ENCODE measurements at places on chromosomes 6 and 20.

- no peak for DNase-seq
- no peaks in the 10 kb centered on the region for H3K4me1 ChIP-seq
- no peak overlapping the region for H3K4me3 ChIP-seq
Measured at GRCh38 chr20:23180451-23180921, 94.4 kb upstream of the CD93 start.

DNA sequence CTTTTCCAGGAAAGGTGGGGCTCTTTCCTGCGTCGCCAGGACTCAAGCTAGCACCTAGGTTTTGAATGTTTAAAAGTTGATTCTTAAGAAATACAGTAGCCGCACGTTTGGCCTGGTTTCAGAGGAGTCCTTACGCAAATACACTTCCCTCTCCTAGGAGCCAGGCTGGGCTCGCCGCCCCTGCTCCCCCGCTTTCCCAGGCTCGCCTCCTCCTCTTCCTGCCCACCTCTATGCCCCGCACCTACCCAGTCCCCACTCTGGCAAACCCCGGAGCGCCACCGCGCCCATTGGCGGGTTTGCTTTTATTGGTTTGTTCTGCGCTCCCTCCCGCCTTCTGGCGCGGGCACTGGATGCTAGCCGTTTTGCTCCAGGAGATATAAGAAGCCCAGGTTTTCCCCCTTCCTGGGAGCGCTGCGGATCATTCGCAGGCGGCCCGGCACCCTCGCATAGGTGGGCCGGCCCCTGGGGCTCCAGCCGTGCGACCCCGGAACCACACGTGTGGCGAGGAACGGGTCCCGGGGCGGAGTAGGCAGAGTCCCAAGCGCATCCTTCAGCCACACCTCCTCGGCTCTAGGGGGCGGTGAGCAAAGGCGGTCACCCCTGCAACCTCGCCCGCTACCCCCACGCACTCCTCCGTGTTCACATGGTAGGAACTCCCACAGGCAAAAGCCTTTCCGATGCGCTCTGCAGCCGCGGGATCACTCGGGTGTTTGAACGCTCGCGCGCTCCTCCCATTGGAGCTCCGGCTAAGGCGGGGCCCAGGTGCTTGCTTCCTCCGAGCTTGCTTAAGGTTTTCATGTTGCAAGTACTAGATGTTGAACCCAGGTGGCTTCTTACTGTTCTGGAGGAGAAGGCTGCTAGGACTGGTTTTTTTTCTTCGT lies 119.0 kb downstream of the RTN4IP1 start:
- peaks cover 45% of the 10 kb centered on the region for H3K4me1 ChIP-seq
- DNase-seq, result peak; percentile 88
- peaks cover 32% of the 10 kb centered on the region for H3K27me3 ChIP-seq
- peak overlapping the region; percentile 95 for H3K4me3 ChIP-seq

DNA sequence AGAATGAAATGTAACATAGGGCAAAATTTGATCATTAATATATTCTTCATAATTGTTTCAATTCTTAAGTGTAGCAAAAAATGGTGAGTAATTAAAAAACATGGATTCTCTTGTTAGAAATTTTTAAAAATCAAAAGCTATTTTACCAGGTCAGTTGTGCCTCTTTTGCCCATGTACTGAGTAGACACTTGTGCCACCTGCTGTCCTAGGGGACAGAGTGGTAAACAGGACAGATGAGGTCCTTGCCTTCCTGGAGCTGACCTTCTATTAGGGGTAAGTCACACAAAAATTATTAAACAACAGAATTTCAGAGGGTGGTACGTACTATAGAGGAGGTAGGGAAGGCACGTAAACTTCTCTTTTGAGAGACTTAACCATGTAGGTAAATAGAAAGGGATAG lies 6.5 kb downstream of the RNF24 start:
- H3K27ac ChIP-seq, result no peak overlapping the region
- DNase-seq, result no peak
- H3K36me3 ChIP-seq, result peaks cover 12% of the 10 kb centered on the region
- H3K4me3 ChIP-seq, result no peak overlapping the region
- peaks cover 9% of the 10 kb centered on the region for H3K4me1 ChIP-seq
- H3K27me3 ChIP-seq, result peaks cover 3% of the 10 kb centered on the region

DNA sequence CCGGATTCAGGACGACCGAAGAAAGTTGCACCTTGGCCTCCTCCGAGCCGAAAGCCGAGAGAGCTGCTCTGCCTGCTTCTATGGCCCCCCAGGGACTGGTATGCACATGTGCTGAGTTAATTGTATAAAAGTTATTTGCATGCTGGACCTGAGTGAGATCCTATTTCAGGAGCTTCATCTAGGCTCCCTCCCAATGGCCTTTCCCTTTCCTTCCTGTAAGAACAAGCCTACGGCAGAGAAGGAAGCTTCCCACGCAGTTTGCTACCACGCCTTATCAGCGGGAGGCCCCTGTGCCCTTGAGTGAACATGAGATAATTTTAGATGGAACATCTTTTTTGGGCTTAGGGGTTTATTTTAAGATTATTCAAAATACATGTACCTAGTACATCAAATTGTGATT lies 65.9 kb downstream of the RIN2 start:
- H3K36me3 ChIP-seq, result no peaks in the 10 kb centered on the region
- H3K4me1 ChIP-seq, result peaks cover 5% of the 10 kb centered on the region
- no peaks in the 10 kb centered on the region for H3K27me3 ChIP-seq
- no peak for DNase-seq
- no peak overlapping the region for H3K27ac ChIP-seq

DNA sequence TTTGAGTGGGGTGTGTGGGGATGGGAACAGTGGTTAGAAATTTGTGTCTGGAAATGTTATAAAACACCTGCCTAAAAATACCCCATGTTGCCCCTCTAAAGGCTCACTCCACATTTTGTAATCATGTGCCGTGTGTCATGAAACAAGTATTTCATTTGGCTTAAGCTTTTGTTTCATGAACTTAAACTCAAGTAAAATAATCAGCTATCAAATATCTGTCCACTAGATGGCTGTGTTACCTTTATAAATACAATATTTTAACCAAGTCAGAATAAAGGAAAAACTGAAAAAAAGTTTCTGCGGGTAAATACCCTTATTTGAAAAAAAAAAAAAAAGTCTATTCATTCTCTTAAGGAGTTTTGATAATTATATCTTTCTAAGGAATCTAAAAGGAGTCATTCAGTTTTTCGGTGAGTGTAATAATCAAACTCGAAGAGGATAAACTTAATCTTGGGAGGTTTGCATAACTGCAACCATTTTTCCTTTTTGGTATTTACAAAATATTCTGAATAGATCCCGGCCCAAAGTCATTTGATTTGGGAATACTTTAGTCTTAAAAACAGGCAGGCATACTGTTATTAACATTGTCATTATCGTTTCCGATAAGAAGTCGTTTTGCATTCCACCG lies 29.9 kb upstream of the MTRF1L start:
- no peak overlapping the region for H3K4me3 ChIP-seq
- H3K36me3 ChIP-seq, result no peaks in the 10 kb centered on the region
- H3K27ac ChIP-seq, result no peak overlapping the region
- no peaks in the 10 kb centered on the region for H3K4me1 ChIP-seq

GRCh38 chr6:157768304-157768703 lies 54.7 kb upstream of the SNX9 start:
- peaks cover 10% of the 10 kb centered on the region for H3K36me3 ChIP-seq
- H3K27me3 ChIP-seq, result peaks cover 48% of the 10 kb centered on the region
- H3K4me3 ChIP-seq, result no peak overlapping the region
- peak overlapping the region; percentile 50 for H3K27ac ChIP-seq
- peaks cover 55% of the 10 kb centered on the region for H3K4me1 ChIP-seq

GRCh38 chr6:151257985-151258445 lies 18.2 kb downstream of the AKAP12 start:
- no peak overlapping the region for H3K4me3 ChIP-seq
- H3K4me1 ChIP-seq, result no peaks in the 10 kb centered on the region
- H3K27me3 ChIP-seq, result peaks cover 19% of the 10 kb centered on the region
- no peak for DNase-seq
- no peak overlapping the region for H3K27ac ChIP-seq

DNA sequence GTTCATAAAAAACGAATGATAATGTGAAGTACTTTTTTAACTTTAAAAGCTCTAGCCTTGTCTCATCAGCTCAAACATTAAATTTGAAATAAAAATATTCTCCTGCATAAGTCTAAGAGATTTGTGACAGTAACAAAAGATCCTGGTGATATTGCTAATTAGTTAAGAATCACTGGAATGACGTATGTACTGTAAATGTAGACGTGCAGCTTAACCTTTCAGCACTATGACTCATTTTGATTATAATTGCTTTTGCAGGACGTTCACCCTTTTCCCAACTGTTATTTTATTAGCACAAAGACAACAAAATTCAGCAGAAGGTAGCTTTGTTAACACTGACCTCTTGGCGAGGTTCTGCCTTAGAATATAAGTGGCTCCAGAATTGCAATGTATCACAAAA lies 68.6 kb downstream of the TENT5A start:
- H3K4me3 ChIP-seq, result no peak overlapping the region
- DNase-seq, result no peak
- no peaks in the 10 kb centered on the region for H3K27me3 ChIP-seq
- H3K27ac ChIP-seq, result no peak overlapping the region

- H3K4me1 ChIP-seq, result peaks cover 7% of the 10 kb centered on the region
- no peak overlapping the region for H3K27ac ChIP-seq
- no peak for DNase-seq
Measured at GRCh38 chr6:36463676-36464075, 20.9 kb downstream of the KCTD20 start.

- H3K27me3 ChIP-seq, result peaks cover 66% of the 10 kb centered on the region
- peaks cover 31% of the 10 kb centered on the region for H3K4me1 ChIP-seq
- H3K36me3 ChIP-seq, result peaks cover 8% of the 10 kb centered on the region
- no peak for DNase-seq
- no peak overlapping the region for H3K27ac ChIP-seq
Measured at GRCh38 chr6:157821342-157822033, 1.6 kb upstream of the SNX9 start.

DNA sequence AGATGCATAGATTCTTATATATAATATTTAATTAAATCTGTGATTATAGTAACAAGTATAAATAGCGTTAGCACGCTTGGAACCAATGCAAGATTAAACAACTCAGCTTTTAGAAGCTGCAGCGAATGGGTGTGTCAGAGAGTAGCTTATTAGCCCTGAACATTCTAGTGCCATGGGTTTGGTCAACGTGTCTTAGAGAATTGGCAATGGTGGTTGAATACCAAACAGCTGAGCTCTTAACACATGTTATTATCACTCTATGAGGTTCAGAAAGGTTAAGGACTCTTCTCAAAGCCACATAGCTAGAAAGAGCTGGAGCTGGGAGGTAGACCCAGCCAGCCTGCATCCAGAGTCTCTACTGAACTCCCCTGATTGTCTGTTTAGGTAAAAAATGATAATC lies 284.2 kb upstream of the CHD6 start:
- H3K4me1 ChIP-seq, result no peaks in the 10 kb centered on the region
- no peaks in the 10 kb centered on the region for H3K36me3 ChIP-seq
- DNase-seq, result no peak
- H3K27ac ChIP-seq, result no peak overlapping the region
- no peaks in the 10 kb centered on the region for H3K27me3 ChIP-seq

DNA sequence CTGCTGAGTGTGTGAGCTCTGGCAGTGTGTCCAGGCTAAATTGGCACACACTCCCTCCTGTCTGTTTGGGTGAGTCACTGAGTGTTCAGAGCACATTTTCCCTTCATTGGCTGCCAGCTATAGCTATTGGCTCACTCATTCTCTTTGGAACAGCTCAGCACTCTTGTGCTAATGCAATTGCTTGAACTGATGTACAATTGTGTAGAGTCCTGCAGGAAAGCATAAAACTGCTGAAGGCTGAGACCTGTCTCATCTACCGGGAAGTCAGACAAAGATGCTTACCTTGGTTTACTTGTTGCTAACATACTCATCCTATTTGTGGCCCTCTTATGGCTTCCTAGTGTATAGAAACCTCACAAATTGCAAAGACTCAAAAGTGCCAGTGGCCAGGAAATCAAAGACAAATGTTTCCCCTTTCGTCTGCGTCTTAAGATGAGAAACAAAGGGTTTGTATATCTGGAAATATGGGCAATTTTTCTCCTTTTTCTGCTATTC lies 351.0 kb downstream of the BCKDHB start:
- H3K27ac ChIP-seq, result no peak overlapping the region
- H3K4me3 ChIP-seq, result no peak overlapping the region
- no peaks in the 10 kb centered on the region for H3K36me3 ChIP-seq
- no peaks in the 10 kb centered on the region for H3K4me1 ChIP-seq
- no peak for DNase-seq
- H3K27me3 ChIP-seq, result no peaks in the 10 kb centered on the region

GRCh38 chr20:16516794-16517193 lies 56.5 kb downstream of the KIF16B start:
- DNase-seq, result no peak
- no peaks in the 10 kb centered on the region for H3K36me3 ChIP-seq
- no peaks in the 10 kb centered on the region for H3K4me1 ChIP-seq
- no peak overlapping the region for H3K4me3 ChIP-seq

GRCh38 chr6:38730140-38730862 lies 15.2 kb downstream of the DNAH8 start:
- H3K27ac ChIP-seq, result no peak overlapping the region
- peaks cover 15% of the 10 kb centered on the region for H3K4me1 ChIP-seq
- peaks cover 11% of the 10 kb centered on the region for H3K27me3 ChIP-seq
- no peaks in the 10 kb centered on the region for H3K36me3 ChIP-seq
- H3K4me3 ChIP-seq, result no peak overlapping the region

DNA sequence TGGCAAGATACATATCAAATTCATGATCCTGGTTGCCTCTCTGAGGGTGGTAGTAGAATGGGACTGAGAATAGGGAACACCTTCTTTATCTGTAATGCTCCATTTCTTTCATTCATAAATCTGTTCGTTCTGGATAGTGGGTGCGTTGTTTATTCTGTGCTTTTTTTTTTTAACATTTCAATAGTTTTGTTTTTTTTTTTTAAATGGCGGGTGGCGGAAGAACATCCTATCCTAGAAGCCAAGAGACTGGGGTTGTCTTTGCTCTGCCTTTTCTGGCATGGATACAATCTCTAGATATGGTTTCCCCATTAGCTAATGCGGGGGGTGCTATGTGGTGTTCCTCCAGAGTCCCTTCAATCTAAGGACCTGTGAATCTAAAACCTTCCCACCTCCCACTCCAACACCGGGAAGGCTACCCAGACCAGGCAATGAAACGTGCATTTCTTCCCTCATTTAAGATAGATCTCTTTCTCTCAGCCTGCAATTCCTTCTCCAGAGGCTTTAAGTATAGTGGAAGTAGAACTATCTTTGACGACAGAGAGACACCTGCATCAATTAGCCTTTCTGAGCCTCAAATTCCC lies 883 bp upstream of the CCDC28A start:
- no peaks in the 10 kb centered on the region for H3K27me3 ChIP-seq
- H3K4me3 ChIP-seq, result peak overlapping the region; percentile 95
- H3K36me3 ChIP-seq, result peaks cover 7% of the 10 kb centered on the region
- peak overlapping the region; percentile 100 for H3K27ac ChIP-seq
- H3K4me1 ChIP-seq, result peaks cover 30% of the 10 kb centered on the region
- no peak for DNase-seq

- peaks cover 47% of the 10 kb centered on the region for H3K4me1 ChIP-seq
- peak; percentile 86 for DNase-seq
- H3K36me3 ChIP-seq, result peaks cover 73% of the 10 kb centered on the region
- peaks cover 4% of the 10 kb centered on the region for H3K27me3 ChIP-seq
Measured at GRCh38 chr6:24935366-24936152, at the start of gene RIPOR2. RIPOR2 (minus strand) TSS chr6:24935960; CDS start chr6:24935898, 62 bp downstream.

DNA sequence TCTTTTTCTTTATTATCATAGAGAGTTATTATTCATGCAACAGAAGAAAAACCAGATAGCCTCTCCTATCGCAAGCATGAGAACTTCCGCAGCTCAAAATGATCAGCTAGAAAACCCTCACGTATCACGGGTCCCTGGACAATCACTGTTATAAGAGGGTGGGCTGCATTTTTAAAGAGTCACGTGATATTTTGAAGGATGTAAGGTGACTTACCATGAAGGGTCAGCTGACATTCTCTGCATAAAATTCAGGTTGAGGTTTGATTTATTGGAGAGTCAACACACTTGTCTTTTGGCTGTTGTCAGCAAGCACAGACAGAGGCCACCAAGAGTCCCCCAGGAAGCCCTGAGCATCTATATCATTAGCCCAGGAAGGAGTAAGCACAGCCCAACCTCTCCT lies 39.5 kb downstream of the ID4 start:
- DNase-seq, result no peak
- H3K4me1 ChIP-seq, result no peaks in the 10 kb centered on the region
- no peaks in the 10 kb centered on the region for H3K36me3 ChIP-seq
- H3K4me3 ChIP-seq, result no peak overlapping the region
- no peaks in the 10 kb centered on the region for H3K27me3 ChIP-seq
